Activated T-cell treated with anti-CD3 and anti-CD28 coated beads, Interleukin-2, amount 50 U/mL, for 72 hours (primary cell): ENCODE measurements at places on chromosomes 2 and 18. TPM values are rescaled to one million over a fixed set of nuclear protein-coding genes. Genes with fewer than 3 reads are reported as not detected.

ZDBF2 gene
- total RNA-seq: 15.2 TPM

- no peak for DNase-seq
Measured at GRCh38 chr2:88234760-88235159, 64.6 kb downstream of the THNSL2 start.

DNA sequence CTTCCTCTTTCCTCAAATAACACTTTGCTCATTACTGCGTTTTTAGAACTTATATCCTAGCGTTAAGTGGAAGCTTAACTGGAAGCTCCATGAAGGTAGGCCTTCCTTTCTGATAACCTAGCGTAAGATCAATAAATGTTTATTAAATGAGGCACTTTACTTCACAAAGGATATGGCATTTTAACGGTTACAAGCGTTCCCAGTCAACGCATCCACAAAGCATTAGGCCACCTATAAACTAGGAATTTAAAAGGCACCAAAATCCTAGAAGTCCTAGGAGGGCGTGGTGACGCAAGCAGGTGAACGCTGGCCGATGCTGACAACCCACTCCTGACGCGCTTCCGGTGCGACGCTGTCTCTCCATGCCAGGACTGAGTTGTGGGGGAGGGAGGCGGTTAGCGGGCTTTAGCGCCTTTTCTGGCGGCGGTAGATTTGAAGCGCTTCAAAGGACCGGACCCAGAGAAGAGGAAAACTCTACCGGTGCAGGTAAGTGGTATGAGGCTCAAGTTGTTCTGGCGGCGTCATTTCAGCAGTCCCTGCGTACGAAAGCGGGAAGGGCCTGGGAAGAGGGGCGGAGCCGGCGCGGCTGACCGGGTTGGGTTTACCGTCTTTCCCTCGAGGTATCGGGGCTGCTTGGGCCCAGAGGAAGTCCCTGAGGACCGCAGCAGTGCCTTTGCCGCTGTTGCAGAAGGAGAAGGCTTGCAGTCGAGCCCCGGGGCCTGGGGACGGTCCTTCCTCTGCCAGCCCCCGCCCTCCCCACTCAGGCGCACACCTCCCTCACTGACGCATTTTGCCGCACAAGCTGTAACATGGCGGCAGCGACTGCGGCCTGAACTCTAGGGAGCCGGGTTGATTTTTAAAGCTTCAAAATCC is at the start of gene PPIG:
TSS of gene PPIG (plus strand) at position 347 of the 873 bp plus-strand sequence. CDS start 19,691 bp downstream, outside the sequence.
- peak; percentile 89 for DNase-seq

GRHL1 gene
- total RNA-seq: 0.83 TPM

GRCh38 chr2:207165121-207166038 is at the start of gene KLF7:
KLF7 (minus strand) TSS chr2:207165948; CDS start chr2:207165568, 380 bp downstream.
- DNase-seq: peak; percentile 66

GRCh38 chr2:18623782-18624181 is 34.4 kb upstream of the NT5C1B start:
- DNase-seq: no peak

- DNase-seq: peak; percentile 89
Measured at GRCh38 chr18:77063260-77063659, 69.3 kb downstream of the MBP start.

CPLX4 gene
- total RNA-seq: not detected
